ENCODE measurements at places on chromosomes 13 and 19. TPM values are rescaled to one million over a fixed set of nuclear protein-coding genes. Genes with fewer than 3 reads are reported as not detected.

DNA sequence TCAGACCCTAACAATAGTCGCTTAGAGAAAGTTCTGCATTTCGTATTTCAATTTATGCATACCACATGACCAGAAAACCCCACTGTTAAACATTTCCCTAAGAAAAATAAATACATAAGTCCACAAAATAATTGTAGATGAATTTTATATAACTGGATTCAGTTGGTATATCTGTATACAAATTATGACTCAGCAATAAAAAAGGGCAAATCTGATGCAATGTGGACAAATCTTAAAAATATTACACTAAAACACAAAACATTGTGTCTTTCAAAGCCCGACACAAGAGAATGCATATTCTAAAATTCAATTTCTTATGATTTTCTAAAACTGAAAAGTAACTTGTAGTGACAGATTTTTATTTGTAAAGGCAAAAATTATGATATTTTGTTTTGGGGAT lies 1005.0 kb downstream of the EFNB2 start:
- H3K27me3 ChIP-seq = peaks cover 5% of the 10 kb centered on the region
- no peak for DNase-seq
- H3K36me3 ChIP-seq = no peaks in the 10 kb centered on the region
- no peaks in the 10 kb centered on the region for H3K4me1 ChIP-seq
- no peak overlapping the region for H3K27ac ChIP-seq
- H3K4me3 ChIP-seq = no peak overlapping the region

DNA sequence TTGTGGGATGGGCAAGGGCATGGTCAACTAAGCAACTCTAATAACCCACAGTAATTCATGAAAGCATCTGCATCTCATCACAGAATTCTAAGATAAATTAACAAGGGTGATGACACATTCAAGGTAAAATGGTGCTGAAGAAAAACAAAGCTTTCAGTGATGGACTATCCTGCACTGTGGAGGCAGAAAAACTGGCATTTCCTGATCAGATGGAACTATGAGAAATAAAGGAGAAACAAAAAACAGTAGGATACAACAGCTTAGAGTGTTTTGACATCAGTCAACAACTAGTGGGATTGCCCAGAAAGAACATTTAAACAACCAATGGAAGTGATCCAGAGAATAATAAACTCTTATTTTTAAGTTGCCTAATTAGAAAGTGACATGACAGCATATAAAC lies 327.0 kb downstream of the KLF5 start:
- no peak for DNase-seq
- H3K36me3 ChIP-seq = no peaks in the 10 kb centered on the region

DNA sequence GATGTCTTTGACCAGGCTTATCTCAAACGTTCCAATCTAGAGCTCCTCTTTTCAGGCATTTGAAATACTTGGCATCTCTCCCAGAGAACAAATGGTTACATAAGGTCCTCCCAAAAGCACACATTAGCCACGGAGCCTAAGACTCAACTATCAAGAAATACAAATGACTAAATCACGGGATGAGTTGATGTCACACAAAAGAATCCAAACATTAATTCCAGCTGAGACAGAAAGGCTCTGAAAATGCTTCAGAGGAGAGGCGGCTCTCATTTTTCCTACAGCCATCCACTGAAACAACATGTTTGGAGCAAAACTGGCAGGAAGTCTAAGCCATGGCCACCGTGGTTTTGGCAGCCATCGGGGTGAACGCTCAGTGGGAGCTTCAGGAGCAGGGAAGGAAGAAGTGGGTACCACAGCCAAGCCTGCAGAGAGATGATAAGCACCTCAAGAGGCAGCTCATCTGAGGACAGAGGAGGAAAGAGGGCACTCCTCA lies 122.5 kb downstream of the STK24 start:
- peaks cover 19% of the 10 kb centered on the region for H3K4me1 ChIP-seq

- H3K36me3 ChIP-seq = no peaks in the 10 kb centered on the region
- H3K4me3 ChIP-seq = no peak overlapping the region
- peaks cover 7% of the 10 kb centered on the region for H3K27me3 ChIP-seq
- H3K4me1 ChIP-seq = no peaks in the 10 kb centered on the region
Observed at GRCh38 chr13:112177450-112178288, 110.7 kb downstream of the SOX1 start.

GRCh38 chr13:70814684-70815083 lies 706.4 kb upstream of the KLHL1 start:
- no peak overlapping the region for H3K27ac ChIP-seq
- H3K4me1 ChIP-seq = no peaks in the 10 kb centered on the region
- no peak for DNase-seq
- H3K4me3 ChIP-seq = no peak overlapping the region
- no peaks in the 10 kb centered on the region for H3K36me3 ChIP-seq

DNA sequence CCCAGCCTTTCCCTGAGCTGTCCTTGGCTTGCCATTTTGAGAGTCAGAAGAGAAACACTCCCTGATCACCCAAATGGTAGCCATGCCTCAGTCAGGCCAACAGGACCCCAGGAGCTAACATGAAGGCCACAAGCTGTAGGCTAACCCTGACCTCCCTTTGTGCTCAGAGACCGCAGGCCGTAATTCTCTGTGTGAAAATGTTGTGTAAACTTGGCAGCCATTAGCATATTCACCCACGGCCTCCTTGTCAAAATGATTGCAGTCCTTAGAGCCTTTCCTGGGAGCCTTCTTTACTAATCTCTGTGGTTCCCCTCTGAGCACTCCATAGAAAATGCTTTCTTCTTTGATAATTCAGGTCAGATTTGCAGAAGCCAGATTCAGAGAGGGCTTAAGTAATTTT lies 418.9 kb downstream of the COG6 start:
- no peak for DNase-seq
- H3K4me3 ChIP-seq = no peak overlapping the region
- H3K36me3 ChIP-seq = no peaks in the 10 kb centered on the region
- peaks cover 17% of the 10 kb centered on the region for H3K4me1 ChIP-seq
- H3K27me3 ChIP-seq = no peaks in the 10 kb centered on the region
- H3K27ac ChIP-seq = no peak overlapping the region

DNA sequence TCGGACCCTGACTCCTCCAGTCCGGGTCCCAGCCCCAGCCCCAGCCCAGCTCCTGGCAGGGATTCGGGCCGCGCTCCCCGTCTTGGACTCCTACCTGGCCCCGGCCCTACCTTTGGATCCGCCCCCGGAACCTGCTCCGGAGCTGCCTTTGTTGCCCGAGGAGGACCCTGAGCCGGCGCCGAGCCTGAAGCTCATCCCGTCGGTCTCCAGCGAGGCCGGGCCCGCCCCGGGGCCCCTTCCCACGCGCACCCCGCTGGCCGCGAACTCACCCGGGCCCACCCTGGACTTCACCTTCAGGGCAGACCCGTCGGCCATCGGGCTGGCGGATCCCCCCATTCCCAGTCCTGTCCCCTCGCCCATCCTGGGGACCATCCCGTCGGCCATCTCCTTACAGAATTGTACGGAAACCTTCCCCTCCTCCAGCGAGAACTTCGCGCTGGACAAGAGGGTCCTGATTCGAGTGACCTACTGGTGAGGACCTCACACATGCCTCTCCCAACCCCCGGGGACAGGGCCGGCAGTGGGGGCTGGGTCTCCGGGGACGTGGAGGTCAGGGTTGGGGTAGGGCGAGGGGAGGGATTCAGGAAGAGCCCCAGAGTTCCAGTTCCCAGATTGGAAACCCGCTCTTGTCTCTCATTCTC lies 732 bp downstream of the SELENOV start:
- peak; percentile 26 for DNase-seq
- H3K36me3 ChIP-seq = peaks cover 2% of the 10 kb centered on the region
- peaks cover 36% of the 10 kb centered on the region for H3K27me3 ChIP-seq
- H3K27ac ChIP-seq = no peak overlapping the region

GRCh38 chr19:48819366-48819816 lies 8.6 kb upstream of the BCAT2 start:
- no peak overlapping the region for H3K4me3 ChIP-seq
- DNase-seq = no peak
- no peak overlapping the region for H3K27ac ChIP-seq
- no peaks in the 10 kb centered on the region for H3K27me3 ChIP-seq
- H3K36me3 ChIP-seq = no peaks in the 10 kb centered on the region

GRCh38 chr13:73230716-73231115 lies 171.9 kb downstream of the KLF5 start:
- no peaks in the 10 kb centered on the region for H3K36me3 ChIP-seq
- DNase-seq = peak; percentile 77
- H3K27me3 ChIP-seq = no peaks in the 10 kb centered on the region

- DNase-seq = peak; percentile 17
- peak overlapping the region; percentile 49 for H3K4me3 ChIP-seq
- H3K36me3 ChIP-seq = peaks cover 69% of the 10 kb centered on the region
- H3K27me3 ChIP-seq = no peaks in the 10 kb centered on the region
- H3K27ac ChIP-seq = peak overlapping the region; percentile 80
Observed at GRCh38 chr13:49146950-49147355, 73.2 kb upstream of the MLNR start.

DNA sequence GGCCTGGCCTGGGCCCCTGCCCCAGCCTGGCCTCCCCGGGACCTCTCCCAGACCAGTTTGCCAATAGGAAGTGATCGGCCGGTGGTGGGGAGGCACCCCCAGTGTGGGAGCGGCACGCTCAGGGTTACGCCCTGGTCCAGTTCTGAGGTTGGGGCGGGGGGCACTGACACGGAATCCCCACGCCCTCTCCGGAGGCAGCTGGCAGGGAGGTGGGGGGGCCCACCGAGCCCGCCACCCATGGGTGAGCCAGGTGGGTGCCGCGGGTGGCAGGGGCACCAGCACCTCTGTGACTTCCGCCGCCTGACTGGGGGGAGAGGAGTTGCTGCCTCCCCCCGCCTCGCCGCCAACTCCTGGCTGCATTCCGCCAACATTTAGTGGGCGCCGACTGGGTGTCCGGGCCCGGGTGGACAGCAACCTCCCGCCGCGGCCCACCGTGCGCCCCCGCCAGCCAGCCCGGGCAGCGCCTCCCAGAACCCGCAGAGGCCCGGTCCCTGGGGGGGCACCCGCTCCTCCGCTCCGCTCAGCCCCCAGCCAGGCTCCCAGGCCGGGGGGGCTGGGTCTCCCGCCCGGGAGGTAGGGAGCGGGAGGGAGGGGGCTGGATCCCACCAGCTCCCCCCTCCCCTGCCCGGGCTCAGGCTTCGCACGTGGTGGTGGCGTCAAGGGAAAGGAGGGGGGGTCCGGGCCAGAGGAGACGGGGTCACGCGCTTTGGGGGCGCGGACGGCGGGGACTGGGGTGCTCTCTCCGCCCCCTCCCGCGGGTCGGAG lies 2.0 kb downstream of the ZBTB7A start:
- H3K36me3 ChIP-seq = no peaks in the 10 kb centered on the region
- DNase-seq = peak; percentile 47
- H3K27me3 ChIP-seq = no peaks in the 10 kb centered on the region
- peaks cover 39% of the 10 kb centered on the region for H3K4me1 ChIP-seq

DNA sequence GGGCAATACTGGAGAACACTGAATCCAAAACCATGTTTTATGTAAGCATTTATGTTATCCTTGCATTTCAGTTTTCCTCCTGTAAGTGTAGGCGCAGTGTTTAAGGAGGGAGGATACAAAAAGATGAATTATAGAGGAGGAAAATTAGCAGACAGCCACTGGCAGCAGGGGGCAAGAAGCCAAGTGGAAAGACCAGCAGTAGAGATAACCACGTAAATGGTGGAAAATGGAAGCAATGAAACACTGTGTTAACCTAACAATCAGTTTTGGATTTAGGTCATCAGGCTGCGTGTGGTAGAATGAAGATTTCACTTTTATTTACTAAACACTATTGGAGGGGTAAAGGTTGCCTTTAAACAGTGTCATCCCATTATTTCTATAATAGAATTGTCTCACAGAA lies 447.3 kb downstream of the GPC6 start:
- DNase-seq = no peak
- no peaks in the 10 kb centered on the region for H3K27me3 ChIP-seq
- H3K36me3 ChIP-seq = no peaks in the 10 kb centered on the region
- no peaks in the 10 kb centered on the region for H3K4me1 ChIP-seq
- H3K4me3 ChIP-seq = no peak overlapping the region

- H3K4me1 ChIP-seq = no peaks in the 10 kb centered on the region
- no peak for DNase-seq
- H3K27me3 ChIP-seq = peaks cover 6% of the 10 kb centered on the region
- H3K4me3 ChIP-seq = no peak overlapping the region
Observed at GRCh38 chr13:96161141-96161540, 71.2 kb downstream of the HS6ST3 start.

Gene EEF1AKMT1
- total RNA-seq = 15.1 TPM

Gene FCGBP
- 3.8 TPM for total RNA-seq
